ENCODE measurements at places on chromosomes 2 and 18.

GRCh38 chr2:192585418-192585817, 390.7 kb upstream of the TMEFF2 start:
- DNase-seq = no peak

GRCh38 chr2:72942293-72942692, 25.0 kb downstream of the EMX1 start:
- no peak for DNase-seq

DNA sequence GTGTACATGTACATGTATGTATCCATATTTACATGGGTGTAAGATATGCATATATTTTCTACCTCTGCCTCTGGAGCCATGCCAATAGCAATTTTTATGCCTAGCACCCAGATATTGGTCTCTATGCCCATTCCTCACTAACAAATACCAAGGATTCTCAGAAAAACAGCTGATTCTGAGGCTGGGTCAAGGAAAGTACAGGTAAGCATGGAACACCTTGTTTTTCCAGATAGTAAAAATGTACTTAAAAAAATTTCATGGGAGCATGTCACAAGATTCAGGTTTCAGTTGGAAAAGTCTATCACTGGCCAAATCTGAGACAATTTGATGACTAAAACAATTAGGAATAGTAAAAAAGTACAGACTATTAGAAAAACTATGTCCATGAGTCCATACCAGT, 114.5 kb upstream of the MAPRE2 start:
- no peak for DNase-seq

DNA sequence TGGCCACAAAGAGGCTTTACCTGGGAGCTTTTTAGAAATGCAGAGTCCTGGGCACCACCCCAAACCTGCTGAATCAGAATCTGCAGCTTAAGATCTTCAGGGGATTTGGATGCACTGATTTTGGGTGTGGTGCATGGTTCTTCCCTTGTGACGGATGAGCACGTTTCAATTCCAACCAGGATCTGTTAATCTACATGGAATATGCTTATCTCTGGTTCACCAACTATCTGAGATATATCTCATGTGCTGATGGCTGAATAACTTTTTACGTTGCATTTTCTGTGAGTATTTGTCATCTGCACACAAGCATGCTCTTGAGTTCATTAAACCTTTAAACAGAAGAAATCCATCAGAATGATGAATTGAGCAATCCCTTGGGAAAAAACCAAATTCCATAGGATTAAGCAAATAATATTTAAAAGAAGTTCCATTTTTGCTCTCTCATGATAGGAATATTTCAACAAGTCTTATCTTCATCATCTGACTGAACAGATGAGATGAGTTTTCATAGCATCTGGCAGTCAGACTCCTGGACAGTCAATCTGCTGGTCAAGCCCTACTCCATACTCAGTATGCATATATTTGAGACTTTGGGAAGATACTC, 120.6 kb downstream of the PLB1 start:
- no peak for DNase-seq

DNA sequence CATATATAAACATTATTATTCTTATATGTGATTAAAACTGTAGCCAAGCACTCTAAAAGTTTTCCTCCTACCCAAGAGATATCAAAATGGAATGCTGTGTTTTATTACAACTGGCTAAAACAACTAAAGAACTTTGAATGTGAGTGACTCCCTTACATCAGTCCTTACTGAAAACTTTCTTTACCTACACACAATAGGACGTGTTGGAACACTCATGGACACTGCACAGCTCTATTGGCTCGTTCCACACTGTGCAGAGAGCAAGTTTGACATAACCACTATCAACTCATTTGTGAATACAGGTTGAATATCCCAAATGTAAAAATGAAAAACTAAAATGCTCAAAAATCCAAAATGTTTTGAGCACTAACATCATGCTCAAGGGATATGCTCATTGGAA, 650.6 kb downstream of the SLC4A3 start:
- DNase-seq = no peak

GRCh38 chr2:178912416-178913048, 105.3 kb upstream of the TTN start:
- no peak for DNase-seq

- DNase-seq = no peak
Measured at GRCh38 chr18:64254399-64255093, 105.7 kb upstream of the LINC00305 start.

GRCh38 chr2:239751679-239752355, 273.3 kb downstream of the NDUFA10 start:
- DNase-seq = no peak

- DNase-seq = no peak
Measured at GRCh38 chr2:115652652-115653051, 1210.2 kb downstream of the DPP10 start.

DNA sequence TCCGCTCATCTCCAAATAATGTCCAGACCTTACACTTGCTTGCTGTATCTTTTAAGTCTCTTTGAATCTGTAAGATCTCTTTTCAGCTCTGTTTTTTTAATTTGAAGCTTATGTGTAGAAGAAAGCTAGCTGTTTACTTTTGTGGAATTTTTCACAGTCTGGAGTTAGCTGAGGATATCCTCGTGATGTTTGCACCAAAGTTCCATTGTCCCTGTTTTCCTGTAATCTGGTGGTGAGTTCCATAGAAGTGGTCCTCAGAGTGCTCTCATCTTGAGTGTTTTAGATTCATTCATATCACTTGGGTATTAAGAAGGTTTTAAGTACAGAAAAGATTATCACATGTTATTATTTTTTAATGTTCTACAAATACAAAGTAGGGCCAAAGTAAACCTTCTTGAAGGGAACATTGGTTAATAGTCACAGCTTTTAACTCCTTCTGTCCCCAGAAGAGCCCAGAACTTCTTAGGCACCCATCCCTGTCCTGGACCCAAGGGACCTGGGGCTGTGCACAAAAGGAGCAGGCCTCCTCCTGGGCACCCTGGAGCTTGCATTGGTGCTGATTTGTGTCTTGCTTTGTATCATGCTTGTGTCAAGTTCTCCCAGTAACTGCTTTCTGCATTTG, 15.0 kb downstream of the MLPH start:
- DNase-seq = no peak

DNA sequence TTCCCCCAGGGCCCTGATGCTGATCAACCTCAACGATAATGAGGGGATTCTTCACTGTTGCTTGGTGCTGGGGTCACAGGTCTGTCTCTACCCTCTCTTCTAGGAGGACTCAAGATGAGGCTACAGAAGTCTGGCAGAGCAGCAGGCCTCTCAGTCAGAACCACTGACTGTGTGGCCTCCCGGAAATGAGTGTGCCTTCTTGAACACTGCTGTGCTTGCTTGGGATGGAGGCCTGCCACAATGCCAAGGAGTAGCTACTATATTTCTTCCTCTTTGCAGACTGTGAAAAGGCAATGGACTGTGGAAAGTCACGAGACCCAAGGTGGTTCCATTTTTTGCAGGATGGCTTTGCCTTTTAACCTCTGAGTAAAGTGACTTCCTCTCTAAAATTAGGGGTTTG, 5.8 kb upstream of the HOXD1 start:
- DNase-seq = no peak
